ENCODE measurements at places on chromosomes 7 and 10.

GRCh38 chr7:70579397-70580097 is 552.4 kb upstream of the GALNT17 start:
- DNase-seq: no peak

- DNase-seq: peak; percentile 93
These were observed 95.5 kb upstream of the ZMIZ1 start for GRCh38 chr10:78972947-78973900.

DNA sequence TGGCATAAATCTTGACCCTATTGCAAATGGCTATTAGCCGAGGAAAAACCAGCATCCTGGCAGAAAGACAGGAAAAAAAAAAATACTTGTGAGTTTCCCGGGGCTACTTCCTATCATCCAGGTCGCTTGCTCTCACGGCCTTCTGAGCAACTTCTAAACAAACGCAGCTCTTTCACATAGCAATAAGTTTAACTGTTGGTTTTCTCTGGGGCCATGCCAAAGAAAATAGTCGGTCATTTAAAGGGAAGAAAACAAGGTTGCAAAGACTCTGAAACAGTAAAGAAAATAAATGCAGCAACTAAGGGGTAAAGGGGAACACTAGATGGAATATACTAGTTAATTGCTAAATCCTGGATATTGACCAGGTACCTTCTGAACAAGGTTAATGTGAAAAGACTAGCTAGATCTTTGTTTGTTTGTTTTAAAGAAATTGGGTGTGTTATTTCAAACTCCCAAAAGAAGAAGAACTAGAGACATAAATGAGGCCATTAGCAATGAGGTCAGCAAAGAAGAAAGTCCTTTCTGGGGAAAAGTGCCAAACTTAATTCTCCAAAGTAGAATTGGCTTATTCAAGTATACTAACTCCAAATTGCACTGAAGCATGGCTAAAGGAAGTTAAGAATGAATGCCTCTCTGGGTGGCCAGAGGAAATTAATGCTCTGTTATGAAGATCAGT is 54.2 kb downstream of the SLC39A12 start:
- peak; percentile 69 for DNase-seq

DNA sequence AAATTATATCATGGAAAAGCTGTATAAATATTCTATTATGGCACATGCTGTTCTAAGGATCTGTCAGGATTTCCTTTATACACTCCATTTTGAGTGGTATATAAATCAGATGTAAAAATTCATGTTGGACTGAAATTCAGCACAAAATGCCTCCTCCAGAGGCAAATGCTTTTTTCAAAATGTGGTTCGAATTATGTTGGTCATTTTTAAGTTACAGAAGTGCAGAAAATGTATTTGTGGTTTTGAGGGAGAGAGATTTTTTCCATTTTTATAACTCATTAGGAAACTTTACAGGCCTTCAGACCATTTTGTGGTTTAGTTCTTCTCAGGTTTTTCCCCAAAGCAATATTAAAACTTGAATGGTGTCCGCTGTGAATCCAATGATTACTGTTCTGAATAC is 2.9 kb downstream of the PPP1R3A start:
- DNase-seq: no peak

- peak; percentile 17 for DNase-seq
These were observed 111.6 kb upstream of the HABP2 start for GRCh38 chr10:113441220-113441619.
